GM23248 (cell line): ENCODE measurements at places on chromosomes 16 and 17. TPM values are rescaled to one million over a fixed set of nuclear protein-coding genes. Genes with fewer than 3 reads are reported as not detected.

DNA sequence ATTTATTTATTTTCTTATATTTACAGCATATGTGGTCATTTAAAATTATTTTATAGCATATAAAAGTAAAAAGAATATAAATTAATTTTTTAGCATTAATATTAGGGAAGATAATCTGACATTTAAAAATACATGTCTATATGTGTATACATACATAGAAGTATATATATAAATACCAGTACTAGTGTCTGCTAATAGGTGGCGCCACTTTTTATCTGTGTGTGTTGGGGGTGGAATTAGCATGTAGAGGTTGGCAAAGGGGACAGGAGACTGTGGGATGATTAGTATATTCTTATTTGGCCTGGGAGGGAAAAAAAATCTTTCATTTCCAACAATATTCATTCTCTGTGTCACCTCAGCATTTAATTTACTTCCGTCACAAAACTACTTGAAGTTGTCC, 359.1 kb downstream of the WWOX start:
- DNase-seq, result no peak
- no peaks in the 10 kb centered on the region for H3K27me3 ChIP-seq
- H3K27ac ChIP-seq, result no peak overlapping the region
- no peaks in the 10 kb centered on the region for H3K36me3 ChIP-seq
- no peak overlapping the region for H3K4me3 ChIP-seq

DNA sequence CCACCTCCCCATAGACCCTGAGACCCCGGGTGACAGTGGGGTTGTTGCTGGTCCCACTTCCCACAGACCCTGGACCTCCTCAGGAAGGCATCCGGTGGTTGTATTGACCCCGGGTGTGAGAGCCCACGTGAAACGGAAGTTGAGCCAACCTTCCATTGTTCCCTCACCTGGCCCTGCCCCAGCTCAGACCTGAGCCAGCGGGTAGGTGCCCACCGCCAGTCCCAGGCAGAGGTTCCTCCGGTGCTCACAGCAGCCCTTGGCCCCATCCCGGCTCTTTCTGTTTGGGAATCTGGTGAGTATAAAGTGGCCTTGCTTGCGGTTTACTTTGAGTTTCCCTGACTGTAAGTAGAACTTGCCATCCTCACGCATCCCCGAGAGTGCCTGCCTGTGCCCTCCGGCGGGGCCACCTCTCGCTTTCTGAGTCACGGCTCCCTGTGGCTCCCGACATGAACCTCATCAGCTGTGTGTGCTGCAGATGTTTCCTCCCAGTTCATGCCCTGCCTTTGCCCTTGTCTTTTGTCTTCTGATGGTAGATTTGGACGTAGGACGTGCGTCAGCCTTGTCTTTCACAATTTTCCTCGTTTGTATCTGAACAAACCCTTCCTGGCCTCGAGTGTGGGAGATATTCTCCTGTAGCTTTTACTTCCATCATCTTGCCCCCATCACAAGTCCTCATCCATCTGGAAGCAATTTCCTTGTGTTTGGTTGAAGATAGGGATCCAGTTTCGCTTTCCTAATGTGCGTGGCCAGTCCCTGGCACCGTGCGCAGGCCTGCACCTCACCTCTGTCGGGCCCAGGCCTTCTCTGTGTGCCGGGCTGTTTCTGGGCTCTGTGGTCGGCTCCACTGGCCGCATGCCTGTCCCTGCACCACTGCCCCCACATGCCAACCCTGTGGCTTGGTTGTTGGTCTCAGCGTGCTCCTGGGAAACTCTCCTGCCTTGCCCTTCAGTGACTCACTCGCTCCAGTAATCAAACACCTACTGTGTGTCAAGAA, 76.0 kb downstream of the METRNL start:
- H3K4me3 ChIP-seq, result peak overlapping the region; percentile 41
- peaks cover 16% of the 10 kb centered on the region for H3K4me1 ChIP-seq
- H3K36me3 ChIP-seq, result no peaks in the 10 kb centered on the region

SHCBP1 gene
- total RNA-seq, result 17.1 and 23.3 TPM in 2 replicates

WNT3 gene
- 1.5 and 3.0 TPM in 2 replicates for total RNA-seq

CCL1 gene
- total RNA-seq, result not detected in 2 replicates

RDM1 gene
- total RNA-seq, result not detected in 2 replicates

TBC1D3E gene
- not detected in 2 replicates for total RNA-seq
